GM20000 (cell line): ENCODE measurements at places on chromosomes 1 and 21.

DNA sequence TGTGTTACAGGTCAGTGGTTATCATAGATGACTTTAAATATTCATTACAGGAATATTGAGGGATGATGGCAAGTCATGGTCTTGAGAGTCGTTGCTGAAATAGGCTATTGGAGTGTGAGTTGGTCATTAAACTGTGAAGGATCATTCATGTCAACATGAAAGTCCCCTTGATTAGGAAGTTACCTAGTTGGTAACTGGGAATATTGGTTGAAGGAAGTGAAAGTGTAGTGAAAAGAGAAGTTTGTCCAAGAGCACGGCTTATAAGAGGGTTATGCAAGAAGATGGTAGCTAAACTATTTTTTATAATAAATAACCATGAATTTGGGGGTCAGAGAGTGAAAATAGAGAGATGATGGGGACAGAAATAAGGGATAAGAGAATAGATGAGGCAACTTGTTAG lies 16.9 kb downstream of the CRB1 start:
- DNase-seq: no peak

- no peak for DNase-seq
Measured at GRCh38 chr1:171645553-171646248, 6.8 kb downstream of the MYOC start.

DNA sequence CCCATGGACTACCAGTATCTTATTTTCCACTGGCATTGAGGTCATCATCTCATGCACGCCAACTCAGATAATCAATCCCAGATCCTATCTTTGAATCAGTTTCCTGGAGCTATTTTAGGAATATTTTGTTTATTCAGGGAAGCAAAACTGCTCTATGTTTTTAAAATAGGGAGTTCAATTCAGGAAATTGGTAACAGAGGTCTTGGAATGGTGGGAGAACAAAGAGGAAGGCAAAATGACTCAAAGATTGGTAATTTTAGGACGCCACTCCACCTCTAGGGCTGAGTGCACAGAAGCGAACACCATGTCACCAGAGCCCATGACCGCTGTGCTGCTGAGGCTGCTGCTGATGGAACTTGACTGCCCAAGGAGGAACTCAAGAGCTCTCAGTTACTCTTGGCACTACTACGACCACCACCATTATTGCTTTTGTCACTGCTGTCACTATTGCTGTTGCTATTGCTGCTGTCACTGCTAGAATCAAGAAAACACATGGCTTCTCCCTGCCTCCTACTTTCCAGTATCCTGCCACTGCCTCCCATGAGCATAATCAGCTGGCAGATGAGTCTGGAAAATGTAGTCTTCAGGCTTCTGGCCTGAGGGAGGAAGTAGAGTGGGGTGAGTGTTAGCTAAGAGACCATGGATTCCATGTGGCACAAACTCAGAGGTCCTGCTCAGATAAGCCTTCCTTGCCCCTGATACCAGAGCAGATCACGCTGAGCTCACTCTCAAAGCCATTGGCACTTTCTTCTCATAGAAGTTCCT lies 71.6 kb upstream of the CNIH3 start:
- DNase-seq: no peak

DNA sequence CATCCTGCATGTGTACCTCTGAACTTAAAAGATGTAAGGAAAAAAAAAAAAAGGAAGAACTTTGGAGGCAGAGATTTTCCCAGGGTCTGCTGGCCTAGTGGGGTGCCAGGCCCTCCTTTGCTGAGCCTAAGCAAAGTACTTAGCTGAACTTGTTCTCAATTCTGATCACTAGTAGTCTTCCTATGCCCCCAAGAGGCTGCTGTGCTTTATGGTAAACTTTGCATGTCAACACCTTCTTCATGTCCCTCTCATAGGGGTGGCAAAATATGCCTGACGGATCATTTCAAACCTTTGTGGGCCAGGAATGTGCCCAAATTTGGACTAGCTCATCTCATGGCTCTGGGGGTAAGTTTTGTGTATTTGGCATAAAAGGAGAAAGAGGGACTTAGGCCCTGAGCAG lies 1.4 kb upstream of the USP21 start:
- no peak for DNase-seq

DNA sequence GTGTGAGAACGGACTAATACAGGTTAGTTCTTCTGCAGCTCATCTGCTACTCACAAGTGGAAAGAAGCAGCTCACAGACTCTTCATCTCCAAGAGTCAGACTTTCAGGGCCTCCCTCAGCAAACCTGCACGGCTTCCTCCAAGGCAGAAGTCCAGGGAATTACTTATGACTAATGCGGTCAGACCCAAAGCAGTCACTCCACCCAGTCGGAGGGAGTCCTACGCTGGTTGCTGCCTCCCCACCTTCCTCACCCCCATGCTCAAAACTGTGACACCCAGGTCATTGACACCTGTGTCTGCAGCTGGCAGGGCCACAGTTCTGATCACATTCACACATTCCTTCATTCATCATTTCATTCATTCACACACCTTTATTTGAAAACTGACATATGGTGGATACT lies 38.4 kb upstream of the PRDM2 start:
- no peak for DNase-seq

- no peak for DNase-seq
Measured at GRCh38 chr1:8138673-8139072, 112.6 kb upstream of the ERRFI1 start.

DNA sequence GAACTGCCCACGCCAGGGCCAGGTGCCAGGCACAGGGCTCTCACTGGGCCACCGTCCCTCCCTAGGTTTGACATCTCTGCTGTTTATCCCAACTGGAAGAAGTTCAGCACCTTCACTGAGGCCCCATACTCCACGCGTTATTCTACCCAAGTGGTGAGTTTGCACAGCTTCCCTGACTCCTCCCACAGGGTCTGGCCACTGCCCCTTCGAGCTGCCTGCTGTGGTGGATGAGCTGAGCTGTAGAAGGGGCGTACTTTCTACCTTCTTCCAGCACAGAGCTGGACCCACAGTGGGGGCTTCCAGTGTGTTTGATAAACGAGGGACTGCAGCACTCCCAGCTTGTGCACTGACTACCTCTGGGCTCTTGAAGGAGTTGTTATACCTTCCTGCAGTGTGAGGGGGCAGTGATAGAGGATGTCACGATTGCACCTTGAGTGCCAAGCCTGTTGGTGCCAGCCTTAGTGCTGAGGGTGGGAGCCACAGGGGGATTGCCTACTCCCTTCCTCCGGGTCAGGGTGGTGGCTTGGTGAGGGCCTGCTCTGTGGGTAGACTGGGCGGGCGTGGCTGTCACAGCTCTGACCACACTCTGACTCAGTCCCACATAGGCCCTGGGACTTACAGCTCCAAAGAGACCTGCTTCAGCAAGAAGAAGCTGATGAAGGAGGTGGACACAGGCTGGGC lies 5.9 kb upstream of the TTC22 start:
- no peak for DNase-seq

GRCh38 chr1:168719306-168720111 lies 9.5 kb downstream of the DPT start:
- peak; percentile 31 for DNase-seq

DNA sequence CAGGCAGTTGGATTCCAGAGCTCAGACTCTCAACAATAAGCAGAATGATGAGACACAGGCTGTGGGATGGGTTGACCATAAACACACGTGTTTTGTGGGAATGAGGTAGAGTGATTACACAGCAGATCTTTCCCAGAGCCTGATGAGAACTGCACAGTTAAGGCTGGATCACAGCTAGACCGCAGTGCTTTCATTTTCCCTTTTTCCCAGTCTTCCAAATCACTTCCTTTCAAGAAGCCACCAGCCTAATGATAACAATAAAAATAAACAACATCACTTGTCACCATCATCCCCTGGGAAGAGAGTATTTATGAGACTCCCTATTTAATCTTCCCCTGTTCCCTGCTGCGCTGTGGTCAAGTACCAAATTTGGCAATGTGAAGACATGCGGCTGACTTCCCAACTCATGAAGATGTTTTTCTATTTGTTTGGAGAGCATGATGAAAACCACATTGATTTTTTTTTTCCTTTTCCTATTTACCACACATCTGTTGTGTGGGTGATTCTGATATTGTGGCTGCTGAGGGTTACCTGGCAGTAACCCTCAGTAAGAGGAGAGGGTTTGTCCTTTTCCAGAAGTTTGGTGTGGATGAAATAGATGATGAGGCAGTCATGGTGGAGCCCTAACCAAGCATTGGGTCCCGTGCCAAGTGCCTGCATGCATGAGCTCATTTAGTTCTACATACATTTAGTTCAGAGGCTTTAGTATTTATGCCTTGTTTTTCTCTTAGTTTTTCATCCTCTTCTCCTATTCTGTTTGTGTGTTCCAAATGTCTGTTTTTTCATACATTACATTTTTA lies 248.9 kb upstream of the HOOK1 start:
- no peak for DNase-seq

DNA sequence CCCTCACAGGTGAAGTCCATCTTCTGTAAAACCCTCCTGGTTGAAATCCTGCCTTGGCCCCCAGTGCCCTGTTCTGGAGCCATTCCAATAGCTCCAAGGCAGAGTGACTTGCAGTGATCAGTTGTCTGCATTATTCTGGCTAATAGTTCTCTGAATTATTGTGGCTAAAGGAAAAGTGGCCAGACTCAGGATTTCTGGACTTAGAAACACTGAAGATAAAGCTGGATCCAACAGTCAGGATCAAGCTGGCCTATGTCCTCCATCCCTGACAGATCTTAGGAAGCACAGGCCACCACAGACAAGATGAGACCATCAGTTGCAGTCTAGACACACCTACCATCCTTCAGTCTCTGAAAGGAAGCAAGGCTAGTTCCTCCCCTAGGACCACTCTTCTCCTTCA lies 801 bp upstream of the C2CD4D start:
- DNase-seq: no peak

- no peak for DNase-seq
Measured at GRCh38 chr1:119873135-119874015, 22.9 kb downstream of the ADAM30 start.

GRCh38 chr1:100538913-100539835 lies 1.2 kb downstream of the GPR88 start:
- peak; percentile 60 for DNase-seq
